ENCODE measurements at places on chromosomes 1 and 21.

GRCh38 chr21:38170283-38170682 lies 86.5 kb upstream of the KCNJ15 start:
- no peak for DNase-seq

DNA sequence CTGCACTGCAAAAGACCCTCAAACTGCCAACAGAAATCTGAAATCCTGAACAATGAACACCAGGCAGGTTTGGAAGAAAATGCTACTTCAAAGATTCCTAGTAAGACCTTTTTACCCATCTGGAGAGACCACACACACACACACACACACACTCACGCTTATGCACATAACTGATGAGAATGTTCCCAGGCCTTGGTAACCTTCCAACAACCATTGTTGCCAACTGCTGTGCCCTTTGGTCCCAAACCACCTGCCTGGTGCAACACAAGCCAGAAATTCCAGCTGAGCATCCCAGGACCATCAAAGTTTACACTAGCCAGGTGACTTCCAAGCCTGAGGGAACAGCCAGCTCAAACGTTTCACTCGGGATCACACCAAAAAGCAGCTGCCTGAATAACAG lies 56.9 kb downstream of the SEC16B start:
- DNase-seq, result no peak

DNA sequence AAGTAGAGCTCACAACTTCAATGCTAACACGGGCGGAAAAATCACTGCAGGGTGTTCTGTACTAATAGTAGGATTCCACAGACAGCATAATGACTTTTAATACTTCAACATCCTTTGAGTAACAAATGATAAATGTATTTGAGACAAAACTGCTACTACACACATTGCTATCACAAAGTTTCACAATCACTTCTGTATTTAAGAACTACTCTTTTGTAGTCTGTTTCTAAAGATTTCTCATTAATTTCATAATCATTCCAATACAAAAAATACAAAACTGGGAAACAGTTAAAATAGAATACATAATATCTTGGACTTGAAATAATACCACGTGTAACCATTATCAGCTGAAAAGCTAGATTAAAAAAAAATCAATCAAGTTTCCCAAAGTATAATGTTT lies 2.7 kb downstream of the HMGN1 start:
- DNase-seq, result no peak

- no peak for DNase-seq
These were observed 11.8 kb upstream of the SRM start for GRCh38 chr1:11071463-11072215.

Measured in stimulated activated naive CD4-positive, alpha-beta T cell (primary cell).